ENCODE measurements at places on chromosomes 6 and 20.

DNA sequence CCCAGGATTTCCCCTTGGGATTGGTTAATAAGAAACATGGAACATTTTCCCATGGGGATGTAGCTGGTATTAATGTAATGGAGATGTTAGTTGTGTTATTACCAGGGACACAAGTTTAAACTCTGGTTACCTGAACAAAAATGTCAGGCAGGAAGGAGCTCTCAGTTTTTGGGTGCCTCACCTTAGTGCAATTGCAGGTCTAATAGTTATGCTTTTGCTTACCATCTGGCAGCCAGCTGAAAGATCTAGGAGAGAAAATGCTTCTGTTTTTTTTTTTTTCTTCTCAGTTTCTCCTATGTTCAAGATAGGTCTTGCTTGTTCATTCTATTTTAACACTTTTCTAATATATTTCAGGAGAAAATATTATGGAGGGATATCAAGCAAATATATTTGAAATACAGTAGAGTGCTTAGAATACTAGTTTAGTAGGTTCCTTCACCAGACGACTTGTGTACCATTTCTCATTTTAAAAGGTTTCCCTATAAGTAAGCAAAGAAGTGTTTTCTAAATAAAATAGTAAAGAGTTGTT, 4.2 kb upstream of the UBE2J1 start:
- no peak for DNase-seq

DNA sequence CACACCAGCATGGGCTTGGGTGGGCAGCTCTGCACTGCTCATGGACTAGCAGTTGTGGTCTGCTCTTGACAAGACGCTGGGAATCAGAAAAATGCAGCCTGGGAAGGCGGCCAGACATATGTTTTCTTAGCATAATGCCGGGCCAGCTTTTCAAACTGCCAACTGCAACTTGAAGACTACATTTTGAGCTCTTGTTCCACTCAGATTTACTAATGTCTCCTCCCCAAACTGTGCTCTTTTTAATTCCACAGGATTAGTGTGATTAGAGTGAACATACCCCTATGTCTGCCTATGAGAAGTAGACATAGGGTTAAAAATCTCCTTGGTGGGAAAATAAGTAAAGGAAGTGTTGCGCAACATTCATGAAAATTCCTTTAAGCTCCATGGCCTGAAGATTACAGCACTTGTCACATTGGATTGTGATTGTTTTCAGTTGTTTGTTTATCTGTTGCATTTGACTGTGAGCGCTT, 5.3 kb upstream of the FNDC1 start:
- DNase-seq = no peak

DNA sequence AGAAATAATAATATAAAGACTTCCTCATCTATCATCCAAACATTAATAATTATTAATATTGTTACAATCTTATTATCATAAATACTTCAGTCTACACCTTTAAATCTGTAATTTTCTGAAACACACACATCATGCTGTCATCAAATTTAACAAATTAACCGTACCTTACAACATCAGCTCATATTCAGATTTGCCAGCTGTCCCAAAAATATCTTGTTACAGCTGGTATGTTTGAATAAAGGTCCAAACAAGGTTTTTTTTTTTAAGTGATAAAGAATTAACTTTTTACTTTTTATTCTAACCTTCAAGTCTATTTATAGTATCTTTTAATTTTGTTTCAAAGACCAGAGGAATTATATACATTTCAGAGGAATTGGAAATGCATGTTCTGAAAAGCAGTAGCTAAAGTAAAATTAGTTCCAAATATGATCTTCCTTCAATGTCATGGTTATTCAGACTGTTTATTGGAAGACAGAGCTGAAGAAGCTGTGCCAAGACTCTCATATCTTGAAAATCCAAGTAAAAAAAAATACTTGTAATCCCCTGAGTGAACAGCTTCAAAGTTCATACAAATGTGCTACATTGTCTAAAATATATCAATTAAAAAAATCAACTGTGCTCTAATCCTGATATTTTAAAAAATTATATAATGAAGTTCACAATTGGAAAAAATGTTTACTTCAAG, 161.7 kb upstream of the BMP5 start:
- no peak for DNase-seq

DNA sequence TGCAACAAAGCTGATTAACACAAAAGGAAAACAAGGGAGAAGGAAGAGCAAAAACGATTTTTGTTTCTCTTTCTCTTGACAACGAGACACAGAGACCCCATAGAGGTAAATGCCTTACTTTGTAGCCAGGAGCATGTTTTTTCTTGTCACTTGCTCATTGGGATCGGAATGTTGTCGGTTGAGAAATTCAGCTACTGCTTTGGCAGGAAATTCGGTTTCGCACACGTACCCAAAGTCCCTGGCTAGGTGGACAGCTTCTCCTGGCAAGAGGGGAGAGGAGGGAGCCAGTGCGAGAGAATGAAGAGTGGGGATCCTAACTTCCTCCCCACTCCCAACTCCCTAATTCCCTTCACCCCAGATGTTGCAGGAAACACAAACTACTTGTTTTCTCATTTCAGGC, 14.5 kb downstream of the TFAP2A start:
- no peak for DNase-seq

- DNase-seq = no peak
Observed at GRCh38 chr6:107699697-107700325, 124.3 kb downstream of the SCML4 start.

- DNase-seq = no peak
Observed at GRCh38 chr20:62242176-62242575, 3.9 kb downstream of the OSBPL2 start.

DNA sequence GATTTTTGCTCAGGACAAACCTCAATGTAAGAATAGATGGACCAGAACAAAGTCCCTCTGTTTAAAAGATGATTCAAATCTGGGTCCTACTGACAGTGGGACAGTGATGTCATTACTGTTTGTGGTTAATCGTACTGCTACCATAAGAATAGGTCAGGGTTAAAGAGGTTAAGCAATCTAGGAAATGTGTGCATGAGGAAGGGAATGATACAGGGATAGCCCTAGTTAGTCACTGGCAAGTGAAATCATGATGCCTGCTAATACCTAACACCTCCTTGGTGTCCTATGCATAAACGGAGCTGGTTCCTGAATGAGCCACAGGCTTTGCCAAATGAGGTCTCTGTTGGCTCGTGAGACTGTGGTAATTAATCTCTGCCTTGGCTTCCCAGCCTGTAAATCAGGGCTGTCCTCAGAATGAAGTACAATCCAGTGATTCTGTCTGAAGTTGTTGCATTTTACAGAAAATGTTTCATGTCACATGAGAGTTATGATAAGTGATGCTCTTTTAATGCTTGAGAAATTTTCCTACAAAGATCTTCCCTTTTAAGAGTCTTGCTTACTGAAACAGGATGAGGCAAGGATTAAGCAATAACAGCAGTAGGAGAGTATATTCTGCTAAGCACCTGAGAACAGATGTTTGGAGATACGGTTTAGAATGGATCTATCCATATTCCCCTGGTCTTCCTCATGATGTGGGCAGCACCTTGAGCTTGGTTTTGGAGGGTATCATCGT, 3.8 kb downstream of the MEP1A start:
- DNase-seq = no peak

GRCh38 chr20:33947709-33948295, 45.9 kb upstream of the RALY start:
- DNase-seq = no peak

DNA sequence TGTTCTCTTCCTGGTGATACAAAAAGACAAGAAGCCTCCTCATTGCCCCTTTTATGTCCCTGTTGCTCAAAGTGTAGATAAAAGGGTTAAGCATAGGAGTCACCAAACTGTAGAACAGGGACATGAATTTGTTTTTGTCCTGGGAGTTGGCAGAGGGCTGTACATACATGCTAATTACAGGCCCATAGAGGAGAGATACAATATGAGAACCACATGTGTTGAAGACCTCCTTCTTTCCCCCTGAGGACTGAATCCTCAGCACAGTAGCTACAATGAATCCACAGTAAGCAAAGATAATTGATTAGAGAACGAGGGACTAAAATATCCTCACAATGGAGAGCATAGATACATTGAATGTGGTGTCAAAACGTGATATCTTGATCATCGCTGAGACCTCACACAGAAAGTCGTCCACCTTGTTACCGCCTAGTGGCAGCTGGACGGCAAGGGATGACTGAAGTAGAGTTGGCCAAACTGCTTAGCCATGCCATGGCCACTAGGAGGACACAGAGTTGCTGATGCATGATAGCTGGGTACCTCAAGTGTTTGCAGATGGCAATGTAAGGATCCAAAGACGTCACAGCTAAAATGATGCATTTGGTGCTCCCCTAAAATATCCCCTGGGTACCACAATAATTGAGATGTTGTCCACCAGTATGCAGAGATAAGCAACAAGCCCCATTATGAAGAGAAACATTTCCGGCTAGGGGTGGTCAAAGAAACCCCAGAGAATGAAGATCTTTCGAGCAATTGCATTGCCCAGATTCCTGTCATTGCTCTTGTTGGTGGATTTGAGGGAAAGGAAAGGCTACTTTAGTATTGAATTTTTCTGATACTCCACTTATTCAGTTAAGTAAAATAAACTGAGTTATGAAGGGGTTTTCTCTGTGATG, 15.0 kb downstream of the OR2B3 start:
- no peak for DNase-seq

GRCh38 chr6:42937548-42938427, 8.5 kb downstream of the CNPY3 start:
- no peak for DNase-seq

DNA sequence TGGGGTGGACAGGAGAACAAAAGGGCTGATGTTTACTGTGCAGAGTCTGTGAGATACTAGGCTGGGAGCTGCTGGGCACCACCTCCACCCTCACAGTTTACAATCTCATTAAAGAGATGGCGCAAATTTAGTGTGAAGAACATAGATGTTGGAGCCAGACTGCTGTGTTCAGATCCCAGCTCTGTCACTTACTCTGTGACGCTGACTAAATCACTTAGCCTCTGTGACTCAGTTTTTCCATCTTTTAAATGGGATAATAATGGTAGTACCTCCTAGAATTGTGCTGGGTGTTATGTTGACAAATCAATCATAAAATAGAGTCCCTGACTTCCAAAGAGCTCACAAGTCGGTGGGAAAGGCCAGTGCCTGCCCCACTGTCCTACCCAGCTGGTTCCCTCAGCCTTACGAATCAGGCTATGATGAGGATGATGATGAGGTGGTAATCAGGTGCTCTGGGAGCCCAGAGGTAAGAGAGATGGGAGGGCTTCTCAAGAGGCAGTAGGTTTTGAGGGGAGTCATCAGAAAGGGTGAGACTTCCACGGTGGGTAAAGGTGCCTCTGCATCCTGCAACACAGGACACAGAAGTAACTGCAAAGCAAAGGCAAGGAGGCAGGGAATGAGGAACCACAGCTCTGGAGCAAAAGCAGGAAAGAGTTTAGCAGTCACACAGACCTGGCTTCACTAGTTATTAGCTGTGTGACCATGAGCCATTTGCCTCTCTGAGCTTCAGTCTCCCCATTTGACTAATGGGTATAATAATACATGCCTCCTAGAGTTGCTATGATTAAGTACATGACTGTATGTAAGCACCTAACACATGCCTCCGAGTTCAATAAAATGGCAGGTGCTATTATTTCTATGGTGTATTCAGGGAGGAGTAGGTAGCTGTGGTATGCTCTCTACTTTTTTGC, 8.9 kb downstream of the FYN start:
- DNase-seq = no peak

Measured in activated CD8-positive, alpha-beta memory T cell treated with anti-CD3 and anti-CD28 coated beads for 1 hour (primary cell).